ENCODE measurements at places on chromosomes 13 and 19.
A peak's percentile ranks its signal among the peaks of the same experiment; 100 is the strongest.

- DNase-seq, result no peak
These were observed 133.5 kb upstream of the UFM1 start for GRCh38 chr13:38216181-38216580.

GRCh38 chr19:15869109-15869555 is 28.7 kb downstream of the CYP4F2 start:
- no peak for DNase-seq

DNA sequence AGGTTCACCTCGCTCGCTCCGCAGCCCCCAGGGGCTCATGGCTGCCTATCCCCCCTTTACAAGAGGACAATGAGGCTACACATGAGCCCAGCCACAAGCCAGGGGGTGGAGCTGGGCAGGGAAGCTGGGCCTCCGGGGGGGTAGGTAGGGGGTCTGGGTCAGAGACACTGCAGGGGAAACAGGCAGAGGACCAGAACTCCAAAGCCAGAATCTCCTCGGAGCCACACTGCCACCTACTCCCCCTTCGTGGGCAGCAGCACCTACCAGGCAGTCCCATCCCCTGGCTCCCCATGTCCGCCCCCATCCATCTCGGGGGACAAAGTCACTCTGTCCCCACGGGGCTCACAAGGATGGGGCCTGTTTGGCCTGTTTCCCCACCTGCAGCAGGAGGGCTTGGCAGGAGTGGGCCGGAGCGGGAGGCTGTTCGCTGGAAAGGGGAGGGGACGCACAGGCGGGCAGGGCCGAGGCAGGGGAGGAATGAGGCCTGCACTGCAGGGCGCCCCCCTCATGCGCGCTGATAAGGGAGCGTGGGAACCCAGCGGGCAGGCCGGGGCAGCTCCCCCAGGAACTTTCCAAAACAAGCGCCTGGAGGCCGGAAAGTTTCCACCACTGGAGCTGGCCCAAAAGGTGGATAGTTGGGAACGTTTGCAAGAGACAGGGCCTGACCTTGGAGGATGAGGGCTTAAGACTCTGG is 545 bp upstream of the ISYNA1 start:
- DNase-seq, result no peak

DNA sequence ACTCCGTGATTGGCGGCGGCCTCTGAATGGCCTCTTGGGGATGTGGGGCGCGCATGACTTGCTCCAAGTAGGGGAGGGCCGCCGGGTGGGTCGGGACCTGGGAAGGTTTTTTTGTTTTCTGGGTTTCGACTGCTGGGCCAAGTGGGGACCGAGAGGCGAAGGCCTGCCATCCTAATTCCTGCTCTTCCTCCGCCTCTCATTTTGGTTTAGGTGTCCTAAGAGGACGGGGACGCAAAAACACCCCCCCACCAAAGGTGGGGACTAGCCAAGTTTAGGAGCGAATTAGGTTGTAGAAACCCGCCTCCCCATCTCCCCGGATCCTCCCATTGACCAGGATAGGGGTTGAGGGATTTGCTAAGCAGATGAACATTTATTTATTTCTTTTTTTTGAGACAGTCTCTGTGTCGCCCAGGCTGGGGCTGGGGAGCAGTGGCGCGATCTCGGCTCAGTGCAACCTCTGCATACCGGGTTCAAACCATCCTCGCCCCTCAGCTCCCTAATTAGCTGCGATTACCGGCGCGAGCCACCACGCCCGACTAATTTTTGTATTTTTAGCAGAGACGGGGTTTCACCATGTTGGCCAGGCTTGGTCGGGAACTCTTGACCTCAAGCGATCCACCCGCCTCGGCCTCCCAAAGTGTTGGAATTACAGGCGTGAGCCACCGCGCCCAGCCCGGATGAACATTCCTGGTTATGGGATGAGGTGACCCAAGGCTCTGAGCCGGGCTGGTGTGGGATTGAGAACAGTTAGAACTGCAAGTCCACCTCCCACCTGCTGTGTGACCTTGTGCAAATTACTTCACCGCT is 838 bp downstream of the PPP2R1A start:
- peak; percentile 42 for DNase-seq

GRCh38 chr13:29239653-29240525 is 355.6 kb downstream of the SLC7A1 start:
- no peak for DNase-seq

- no peak for DNase-seq
These were observed 942.6 kb upstream of the SLC10A2 start for GRCh38 chr13:104008541-104009435.

GRCh38 chr19:4403005-4403761 is 743 bp downstream of the CHAF1A start:
- DNase-seq, result no peak

DNA sequence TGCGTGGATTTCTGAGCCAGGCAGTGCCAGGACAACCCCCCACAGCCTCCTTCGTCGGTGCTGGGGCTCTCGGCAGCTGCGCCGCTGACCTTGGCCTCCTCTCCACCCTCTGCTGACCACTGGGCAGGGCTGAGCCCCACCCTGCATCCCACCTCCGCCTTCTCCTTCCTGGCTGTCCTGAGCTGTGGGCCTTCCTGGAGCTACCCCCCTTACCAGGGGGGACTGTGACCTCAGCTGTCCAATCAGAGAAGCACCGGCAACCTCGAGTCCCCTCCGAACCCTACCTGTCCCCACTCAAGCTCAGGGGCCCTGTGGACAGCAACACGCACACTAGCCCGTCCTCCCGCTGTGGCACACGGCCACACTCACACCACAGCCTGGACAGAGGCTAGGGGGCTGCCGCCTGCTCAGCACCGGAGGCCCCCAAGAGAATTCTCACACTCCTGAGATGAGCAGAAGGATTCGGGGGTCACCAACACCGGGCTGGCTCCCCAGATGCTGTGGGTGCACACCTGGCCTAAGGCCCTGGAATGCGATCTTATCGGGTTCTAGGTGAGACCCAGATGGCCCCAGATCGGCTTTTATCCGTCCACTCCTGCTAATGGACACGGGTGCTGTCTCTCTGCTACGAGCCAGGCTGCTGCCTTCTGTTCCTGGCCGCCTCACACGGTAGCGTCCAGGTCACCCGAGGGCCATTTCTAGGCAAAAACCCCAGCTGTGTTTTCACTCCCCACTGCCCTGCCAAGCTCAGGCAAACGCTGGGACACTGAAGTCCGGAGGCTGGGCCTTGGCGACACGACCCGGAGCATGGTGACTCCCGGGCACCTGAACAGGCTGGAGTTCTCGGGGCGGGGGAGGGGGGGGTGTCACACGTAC is 32.5 kb upstream of the CACTIN start:
- no peak for DNase-seq

DNA sequence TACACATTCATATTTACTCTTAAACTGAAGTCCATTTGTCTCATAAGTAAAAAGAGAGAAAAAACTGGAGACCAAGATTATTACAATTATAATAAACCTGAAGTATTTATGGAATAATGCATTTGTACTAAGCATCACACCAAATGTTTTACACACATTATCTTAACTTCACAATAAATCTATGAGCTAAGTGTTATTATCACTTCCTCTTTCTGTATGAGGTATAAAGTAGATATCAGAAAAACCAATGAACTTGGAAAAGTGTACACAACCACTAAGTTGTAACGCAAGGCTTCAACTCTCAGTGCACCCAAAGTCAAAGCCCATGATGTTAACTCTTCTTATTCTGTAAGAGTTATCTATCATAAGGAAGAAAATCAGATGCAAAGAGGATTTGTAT is 274.7 kb downstream of the FGF14 start:
- DNase-seq, result no peak

GRCh38 chr13:42757678-42758420 is 23.5 kb upstream of the FAM216B start:
- no peak for DNase-seq

GRCh38 chr13:26820871-26821270 is 60.3 kb upstream of the GPR12 start:
- DNase-seq, result no peak

- no peak for DNase-seq
These were observed 53.3 kb downstream of the MYO16 start for GRCh38 chr13:108682714-108683113.

GRCh38 chr13:74287724-74288169 is 153.5 kb upstream of the KLF12 start:
- peak; percentile 87 for DNase-seq

- DNase-seq, result no peak
These were observed 14.9 kb upstream of the SLITRK5 start for GRCh38 chr13:87656306-87656705.

DNA sequence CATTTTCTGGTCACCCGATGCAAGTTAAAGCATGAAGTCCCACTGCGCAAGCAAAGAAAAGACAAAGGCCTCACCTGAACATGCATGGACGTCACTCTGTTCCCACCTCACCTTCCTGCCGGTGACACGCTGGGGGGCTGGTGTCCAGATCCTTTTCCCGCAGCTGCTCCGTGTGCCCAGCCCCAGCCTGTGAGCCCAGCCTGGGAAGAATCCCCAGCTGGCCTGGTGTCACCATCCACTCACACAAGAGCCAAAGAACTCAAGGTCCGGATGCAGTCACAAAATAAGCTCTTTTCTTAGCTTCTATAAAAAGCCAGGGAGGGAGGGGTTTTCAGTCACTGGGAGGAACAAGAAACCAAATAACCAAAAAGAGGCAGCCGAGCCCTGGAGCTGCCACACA is 249.9 kb downstream of the COL4A1 start:
- no peak for DNase-seq

- DNase-seq, result no peak
These were observed 458.9 kb downstream of the COG6 start for GRCh38 chr13:40114305-40114896.

- no peak for DNase-seq
These were observed 643.9 kb downstream of the TBC1D4 start for GRCh38 chr13:74838096-74838495.

GRCh38 chr19:32195706-32196610 is 149.5 kb upstream of the ZNF507 start:
- DNase-seq, result no peak

- DNase-seq, result no peak
These were observed 32.6 kb upstream of the TCF3 start for GRCh38 chr19:1685046-1685445.

DNA sequence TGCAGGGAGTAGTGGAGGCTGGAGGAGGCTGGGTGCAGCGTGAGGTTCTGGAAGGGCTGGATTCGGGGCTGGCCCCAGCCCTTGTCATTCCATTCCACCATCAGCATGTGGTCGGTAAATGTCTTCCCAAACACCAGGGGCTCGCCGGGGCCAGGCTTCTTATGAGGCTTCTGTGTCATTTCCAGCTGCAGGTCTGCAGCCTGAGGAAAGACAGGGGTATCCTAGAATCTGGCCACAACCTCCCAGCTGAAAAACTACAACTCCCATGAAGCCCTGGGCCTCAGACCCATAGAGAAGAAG is 4.4 kb downstream of the BCAT2 start:
- DNase-seq, result no peak

DNA sequence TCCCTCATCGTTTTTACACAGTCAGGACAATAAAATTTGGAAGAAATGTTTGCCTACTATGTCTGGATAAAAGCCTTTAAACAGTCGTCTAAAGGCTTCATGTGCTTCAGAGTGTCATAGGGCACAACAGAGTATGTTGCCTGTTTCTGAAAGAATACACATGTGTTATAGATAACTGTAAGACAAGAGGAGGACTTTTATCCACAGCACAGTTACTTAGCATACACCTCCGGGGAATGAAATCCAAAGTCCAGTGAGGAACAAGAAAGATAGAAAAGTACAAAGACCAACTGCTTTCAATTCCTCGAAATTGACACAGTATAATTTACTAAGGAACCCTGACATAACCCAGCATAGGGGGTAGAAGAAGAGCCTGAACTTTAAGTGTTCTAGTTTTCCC is 835.6 kb downstream of the PCDH17 start:
- no peak for DNase-seq

GRCh38 chr13:59038824-59039223 is 1124.9 kb downstream of the DIAPH3 start:
- DNase-seq, result no peak

DNA sequence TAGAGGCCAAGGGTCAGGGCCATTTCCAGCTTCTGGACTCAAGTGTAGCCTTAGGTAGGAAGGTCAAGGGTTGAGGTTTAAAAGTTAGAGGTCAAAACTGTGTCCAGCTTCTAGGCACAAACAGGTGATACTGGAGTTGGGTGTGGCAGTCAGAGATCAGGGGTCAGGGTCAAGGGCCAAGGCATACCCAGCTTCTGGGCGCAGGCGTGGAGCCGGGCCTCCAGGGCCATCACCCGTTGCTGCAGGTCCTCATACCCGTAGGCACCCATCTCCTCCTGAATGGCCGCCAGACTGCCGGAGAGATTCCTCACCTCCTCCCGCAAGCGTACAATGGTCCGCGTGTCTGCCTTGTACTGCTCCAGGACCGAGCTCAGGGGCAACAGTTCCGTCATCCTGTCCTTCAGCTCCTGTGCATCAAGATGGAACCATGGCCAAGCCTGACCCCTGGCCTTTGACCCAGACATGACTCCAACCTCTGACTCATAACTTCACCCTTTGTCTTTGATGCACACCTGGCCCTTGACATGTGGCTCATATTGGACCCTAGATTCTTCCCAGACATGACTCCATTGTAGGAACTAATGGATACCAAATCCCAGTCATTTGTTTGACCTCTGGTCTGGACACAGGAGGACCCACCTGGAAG is 22.1 kb downstream of the PIN1 start:
- no peak for DNase-seq

GRCh38 chr13:32310134-32310706 is 4.9 kb downstream of the ZAR1L start:
- no peak for DNase-seq

GRCh38 chr13:110259651-110260050 is 47.3 kb downstream of the COL4A1 start:
- DNase-seq, result no peak

DNA sequence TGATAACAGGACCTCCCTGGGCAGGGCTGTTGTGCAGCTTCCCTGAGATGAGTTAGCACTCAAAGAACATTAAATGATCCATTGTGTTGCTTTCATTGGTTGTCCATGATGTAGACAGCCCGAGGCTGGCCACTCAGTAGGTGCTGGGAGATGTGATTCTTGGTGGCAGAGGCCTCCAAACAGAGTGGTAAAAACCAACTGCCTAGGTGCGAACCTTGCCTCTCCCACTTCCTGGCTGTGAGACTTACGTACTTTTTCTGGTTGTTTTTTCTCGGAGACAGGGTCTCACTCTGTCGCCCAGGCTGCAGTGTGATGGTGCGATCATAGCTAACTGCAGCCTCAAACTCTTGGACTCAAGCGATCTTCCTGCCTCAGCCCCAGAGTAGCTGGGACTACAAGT is 6.2 kb downstream of the SARS2 start:
- no peak for DNase-seq
